AG04450 (cell line): ENCODE measurements at places on chromosomes 1 and 21.
A peak's percentile ranks its signal among the peaks of the same experiment; 100 is the strongest.

- DNase-seq, result no peak
Measured at GRCh38 chr1:78833491-78833890, 173.0 kb downstream of the ADGRL4 start.

GRCh38 chr1:214271174-214271858 lies 9.6 kb upstream of the SMYD2 start:
- no peak for DNase-seq

GRCh38 chr21:32276671-32277070 lies 2.2 kb downstream of the MIS18A start:
- no peak for DNase-seq

GRCh38 chr1:163271535-163271934 lies 50.2 kb upstream of the NUF2 start:
- no peak for DNase-seq

DNA sequence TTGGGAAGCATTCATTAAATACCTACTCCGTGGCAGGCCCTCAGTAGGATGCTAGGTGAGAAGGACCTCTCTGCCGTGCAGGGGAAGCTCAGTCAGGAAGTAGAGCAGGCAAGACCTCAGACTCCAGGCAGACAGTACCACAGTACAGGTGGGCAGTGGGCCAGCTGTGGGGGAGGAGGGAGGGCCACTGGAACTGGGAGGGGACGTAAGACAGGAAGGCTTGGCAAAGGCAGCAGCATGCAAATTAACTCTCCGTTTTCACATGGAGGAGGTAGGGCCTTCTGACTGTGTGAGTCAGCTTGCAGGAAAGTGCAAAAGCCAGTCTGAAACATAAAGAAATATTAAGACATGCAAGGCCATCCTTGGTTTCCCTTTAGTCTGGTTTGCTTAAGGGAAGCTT lies 157.7 kb downstream of the TRIM33 start:
- peak; percentile 30 for DNase-seq

DNA sequence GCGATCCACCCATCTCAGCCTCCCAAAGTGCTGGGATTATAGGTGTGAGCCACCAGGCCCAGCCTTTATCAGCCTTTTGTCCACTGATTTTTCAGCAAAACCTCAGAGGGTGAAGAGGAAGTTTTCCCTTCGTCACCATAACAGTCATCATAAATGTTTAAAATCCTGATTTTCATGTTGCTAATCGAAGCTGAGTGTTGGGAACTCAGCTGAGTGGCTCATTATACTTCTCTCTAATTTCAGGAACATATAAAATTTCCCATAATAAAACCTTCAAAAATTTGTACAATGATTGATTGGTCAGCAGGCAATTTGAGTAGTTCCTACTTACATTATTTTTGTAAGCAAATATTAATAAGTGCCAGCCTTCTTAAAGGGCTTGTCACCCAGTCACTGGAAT lies 31.8 kb upstream of the IFNGR2 start:
- no peak for DNase-seq

DNA sequence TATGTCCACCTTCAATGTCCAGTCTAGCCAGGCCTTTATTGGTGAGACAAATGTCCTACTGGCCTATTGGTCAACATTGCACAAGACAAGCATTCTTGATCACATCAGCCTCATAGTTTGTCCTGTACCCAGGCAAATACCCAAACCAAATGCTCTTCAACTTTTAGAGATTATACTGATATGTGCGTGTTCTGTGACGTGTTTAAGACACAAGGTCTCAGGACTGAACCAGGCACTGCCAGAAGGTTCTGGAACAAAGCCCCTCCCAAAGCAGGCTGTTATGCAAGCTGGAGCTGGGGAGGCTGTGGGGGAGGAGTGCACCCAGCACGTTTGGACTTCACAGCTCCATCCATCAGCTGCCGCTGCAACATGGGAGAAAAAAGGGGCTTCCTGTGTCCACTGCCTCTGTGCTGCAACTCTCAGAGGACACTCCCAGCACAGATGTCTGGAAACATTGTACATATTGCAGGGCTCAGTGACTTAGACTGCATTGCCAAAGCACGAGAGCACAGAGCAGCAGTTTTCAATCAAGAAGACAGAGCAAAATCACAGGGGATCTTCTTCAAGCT lies 45.9 kb downstream of the NID1 start:
- no peak for DNase-seq

DNA sequence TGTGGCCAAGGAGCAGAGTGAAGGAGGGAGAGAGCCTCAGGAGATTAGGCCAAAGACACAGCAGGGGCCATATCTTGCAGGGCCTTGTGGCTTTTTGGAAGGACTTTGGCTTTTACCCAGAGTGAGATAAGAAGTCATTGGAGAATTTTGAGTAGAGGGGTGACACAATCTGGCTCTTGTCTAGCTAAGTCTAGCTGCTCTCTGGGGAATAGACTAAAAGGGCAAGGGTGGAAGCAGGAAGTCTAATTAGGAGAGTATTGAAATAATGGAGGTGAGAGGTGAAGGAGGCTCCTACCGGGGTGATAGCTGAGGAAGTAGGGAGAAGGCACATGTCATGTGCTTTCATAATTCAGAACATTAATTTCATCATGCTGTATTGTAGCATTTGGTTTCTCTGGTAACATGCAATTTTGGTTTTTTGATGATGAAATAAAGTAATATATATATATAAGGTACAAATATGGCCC lies 34.3 kb upstream of the KCNA3 start:
- no peak for DNase-seq

GRCh38 chr1:32250893-32251716 lies at the start of gene LCK:
LCK (plus strand) TSS chr1:32251265; CDS start chr1:32274330, 23,065 bp downstream.
- DNase-seq, result no peak

- DNase-seq, result no peak
Measured at GRCh38 chr21:22083899-22084298, 1085.7 kb downstream of the NCAM2 start.

DNA sequence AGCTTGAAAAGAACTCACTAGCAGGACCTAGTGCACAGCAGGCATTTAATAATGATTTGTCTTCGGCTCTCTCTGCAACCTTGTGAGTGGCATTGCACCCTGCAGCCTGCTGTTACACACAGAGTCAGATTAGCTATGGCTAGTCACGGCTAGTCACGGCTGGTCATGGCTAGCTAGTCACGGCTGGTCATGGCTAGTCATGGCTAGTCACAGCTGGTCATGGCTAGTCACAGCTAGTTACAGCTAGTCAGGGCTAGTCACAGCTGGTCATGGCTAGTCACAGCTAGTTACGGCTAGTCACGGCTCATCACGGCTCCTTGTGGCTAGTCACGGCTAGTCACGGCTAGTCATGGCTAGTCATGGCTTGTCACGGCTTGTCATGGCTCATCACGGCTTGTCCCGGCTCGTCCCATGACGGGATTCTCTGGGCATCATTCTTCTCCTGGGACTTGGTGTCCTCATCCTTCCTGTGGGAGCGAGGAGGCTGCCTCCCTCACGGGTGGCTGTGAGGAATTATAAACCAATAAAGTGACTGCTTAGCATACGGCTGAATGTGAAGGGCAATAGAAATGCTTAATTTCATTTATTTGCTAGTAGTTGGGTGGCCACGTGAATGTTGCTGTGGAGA lies 12.5 kb upstream of the KIF26B start:
- no peak for DNase-seq

- DNase-seq, result no peak
Measured at GRCh38 chr1:212514782-212515181, 82.1 kb downstream of the NENF start.
